ENCODE measurements at places on chromosomes 4 and X.

GRCh38 chr4:101367201-101367600 is 19.9 kb upstream of the PPP3CA start:
- no peak for DNase-seq

DNA sequence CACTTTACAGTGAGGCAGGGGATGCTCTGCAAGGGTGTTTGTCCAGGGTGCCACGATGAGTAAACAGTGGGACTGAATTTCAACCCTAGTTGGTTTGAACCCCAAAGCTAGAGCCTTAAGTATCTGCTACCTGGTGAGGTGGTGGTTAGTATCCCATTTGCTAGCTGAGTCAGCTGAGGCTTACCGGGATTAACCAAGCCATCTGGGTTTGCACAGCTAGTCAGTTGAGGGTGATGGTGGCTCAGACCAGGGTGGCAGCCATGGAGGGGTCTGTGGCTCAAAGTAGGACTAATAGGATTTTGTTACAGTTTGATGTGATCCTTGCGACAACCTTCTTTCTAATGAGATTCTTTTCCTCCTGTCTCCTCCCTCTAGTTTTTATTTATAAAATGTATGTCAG is 1.9 kb downstream of the EVC start:
- DNase-seq = no peak

GRCh38 chr4:103032574-103032973 is 13.1 kb upstream of the SLC9B1 start:
- no peak for DNase-seq

GRCh38 chrX:14380044-14380443 is 149.3 kb upstream of the GLRA2 start:
- no peak for DNase-seq

DNA sequence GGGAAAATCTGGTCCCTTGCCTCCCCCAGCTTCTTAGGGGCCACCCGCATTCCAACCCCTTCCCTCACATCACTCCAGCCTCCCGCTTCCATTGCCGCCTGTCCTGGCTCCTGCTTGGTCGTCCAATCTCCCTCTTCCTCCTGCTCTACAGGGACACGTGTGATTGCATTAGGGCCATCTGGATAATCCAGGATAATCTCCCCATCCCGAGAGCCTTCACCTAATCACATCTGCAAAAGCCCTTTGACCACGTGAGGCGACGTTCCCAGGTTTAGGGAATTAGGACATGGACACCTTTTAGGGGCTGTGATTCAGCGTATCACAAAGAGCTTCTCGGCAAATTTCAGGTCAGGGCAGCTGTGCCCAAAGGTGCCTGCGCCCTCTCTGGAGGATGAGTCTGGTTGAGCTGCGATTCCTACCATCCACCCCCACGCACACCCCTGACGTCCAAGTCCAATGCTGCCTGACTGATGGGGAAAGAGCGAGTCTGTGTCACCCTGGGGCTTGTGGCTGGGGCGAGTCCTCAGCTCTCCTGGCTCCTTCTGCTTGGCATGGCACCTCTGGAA is 104.6 kb downstream of the PSAPL1 start:
- DNase-seq = no peak

GRCh38 chr4:137474711-137475301 is 57.5 kb downstream of the PCDH18 start:
- no peak for DNase-seq

DNA sequence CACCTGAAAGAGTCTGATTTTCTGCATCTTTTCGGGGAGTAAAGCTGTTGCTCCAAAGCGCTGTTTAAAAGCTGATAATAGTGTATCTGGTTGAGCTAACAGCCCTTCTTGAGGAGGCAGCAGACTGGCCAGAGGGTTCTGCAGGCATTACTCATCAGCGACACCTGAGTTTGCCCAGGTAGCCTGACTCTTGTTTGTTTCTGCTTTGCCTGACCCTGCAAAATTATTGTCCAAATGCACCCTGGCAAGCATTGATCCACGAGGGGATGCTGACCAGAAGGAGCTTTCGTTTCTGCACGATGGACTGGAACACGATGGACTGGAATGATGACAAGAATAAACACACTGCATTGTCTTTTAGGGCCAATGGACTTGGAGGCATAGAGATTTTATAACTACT is 6.2 kb downstream of the CD99 start:
- DNase-seq = no peak

DNA sequence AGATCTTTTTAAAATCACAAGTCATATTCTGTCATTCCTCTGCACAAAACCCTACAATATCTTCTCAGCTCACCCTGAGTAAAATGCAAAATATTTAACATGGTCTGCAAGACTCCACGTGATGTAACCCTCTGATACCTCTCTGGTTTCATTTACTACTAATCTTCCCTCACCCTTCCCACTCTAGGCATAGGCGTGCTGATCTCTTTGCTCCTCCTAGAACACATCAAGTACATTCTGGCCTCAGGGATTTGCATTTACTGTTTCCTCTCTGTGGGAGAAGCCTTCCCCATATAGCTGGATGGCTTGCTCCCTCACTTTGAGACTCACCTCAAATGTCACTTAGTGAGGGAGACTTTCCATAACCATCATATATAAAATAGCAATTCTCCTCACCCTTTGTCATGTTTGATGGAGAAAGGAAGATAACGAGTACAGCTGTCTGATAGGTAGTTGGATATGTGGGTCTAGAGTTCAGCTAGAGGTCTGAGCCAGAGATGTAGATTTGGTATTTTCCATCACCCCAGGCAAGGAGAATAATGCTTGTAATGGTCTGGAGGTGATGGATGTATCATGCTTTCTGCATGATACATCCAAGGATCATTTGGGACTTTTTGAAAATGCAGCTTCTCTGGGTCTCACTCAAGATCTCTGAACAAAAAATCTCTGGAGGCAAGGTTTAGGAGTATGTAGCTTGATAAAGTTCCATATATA is 123.9 kb upstream of the VAMP7 start:
- no peak for DNase-seq

DNA sequence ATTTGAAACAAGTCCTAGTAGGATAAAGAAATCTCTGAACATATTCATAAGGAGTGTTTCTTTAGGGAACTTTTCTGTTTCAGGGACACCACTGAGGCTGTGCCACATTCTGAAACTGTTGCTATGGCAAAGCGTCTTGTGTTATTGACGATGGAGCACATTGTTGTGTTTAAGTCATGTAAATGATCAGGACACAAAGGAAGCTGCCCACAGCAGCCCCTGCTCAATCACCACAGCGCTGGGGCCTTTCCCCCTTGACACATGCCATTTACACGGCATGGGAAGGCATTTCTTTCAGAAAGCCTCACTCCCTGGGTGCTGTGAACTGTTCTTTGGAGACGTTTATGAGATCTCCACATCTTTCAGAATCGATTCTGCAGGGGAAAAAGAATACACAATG is 39.8 kb upstream of the MID1 start:
- DNase-seq = no peak

DNA sequence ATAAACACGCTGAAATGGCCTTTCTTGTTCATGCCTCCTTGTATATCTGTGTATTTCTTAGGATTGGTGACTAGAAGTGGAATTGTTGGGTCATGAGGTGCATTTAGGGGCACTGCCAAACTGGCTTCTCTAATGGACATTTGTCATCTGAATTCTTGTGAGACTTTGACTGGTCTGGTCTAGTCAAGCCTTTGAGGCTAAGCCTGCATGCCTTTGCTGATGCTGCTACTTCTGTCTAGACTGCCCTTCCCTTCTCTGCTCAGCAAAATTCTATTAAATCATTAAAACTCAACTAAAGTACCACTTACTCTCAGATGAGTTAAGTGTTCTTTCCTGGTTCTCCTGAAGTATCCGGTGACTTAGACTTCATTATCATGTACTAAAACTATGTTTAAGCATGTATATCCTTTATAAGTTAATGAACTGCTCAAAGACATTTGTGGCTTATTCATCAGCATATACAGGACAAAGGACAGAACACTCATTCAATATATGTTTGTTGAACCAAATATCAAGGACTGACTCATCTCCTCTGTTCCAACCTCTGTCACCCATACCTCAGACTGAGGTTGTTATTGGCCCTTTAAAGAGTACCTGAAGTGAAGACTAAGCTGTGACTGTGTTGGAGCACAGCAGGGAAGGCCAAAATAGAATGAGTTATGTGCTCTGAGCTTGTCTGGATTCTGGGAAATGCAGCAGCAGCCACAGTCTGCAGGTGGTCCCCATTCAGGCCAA is 9.0 kb downstream of the TCEAL1 start:
- DNase-seq = no peak

All from anterior cingulate cortex (tissue), 58 donors.